ENCODE measurements at places on chromosomes 11 and 22. TPM values are rescaled to one million over a fixed set of nuclear protein-coding genes. Genes with fewer than 3 reads are reported as not detected.

SMTNL1 gene
- total RNA-seq: not detected

RNF26 gene
- 29.9 TPM for total RNA-seq

YPEL1 gene
- 1.5 TPM for total RNA-seq

TRIM49 gene
- total RNA-seq: not detected

SGSM1 gene
- 0.35 TPM for total RNA-seq

- peak within 1 kb of the TSS; percentile 19 for H3K27ac ChIP-seq
- peak; percentile 93 for DNase-seq
- H3K27me3 ChIP-seq: no peaks in the 10 kb centered on the region
- H3K36me3 ChIP-seq: no peaks in the 10 kb centered on the region
- peaks cover 27% of the 10 kb centered on the region for H3K4me1 ChIP-seq
Measured at GRCh38 chr22:19178657-19179496, at the start of gene SLC25A1. TSS of gene SLC25A1 (minus strand) at chr22:19178736. CDS start at chr22:19178673, 63 bp downstream.

DNA sequence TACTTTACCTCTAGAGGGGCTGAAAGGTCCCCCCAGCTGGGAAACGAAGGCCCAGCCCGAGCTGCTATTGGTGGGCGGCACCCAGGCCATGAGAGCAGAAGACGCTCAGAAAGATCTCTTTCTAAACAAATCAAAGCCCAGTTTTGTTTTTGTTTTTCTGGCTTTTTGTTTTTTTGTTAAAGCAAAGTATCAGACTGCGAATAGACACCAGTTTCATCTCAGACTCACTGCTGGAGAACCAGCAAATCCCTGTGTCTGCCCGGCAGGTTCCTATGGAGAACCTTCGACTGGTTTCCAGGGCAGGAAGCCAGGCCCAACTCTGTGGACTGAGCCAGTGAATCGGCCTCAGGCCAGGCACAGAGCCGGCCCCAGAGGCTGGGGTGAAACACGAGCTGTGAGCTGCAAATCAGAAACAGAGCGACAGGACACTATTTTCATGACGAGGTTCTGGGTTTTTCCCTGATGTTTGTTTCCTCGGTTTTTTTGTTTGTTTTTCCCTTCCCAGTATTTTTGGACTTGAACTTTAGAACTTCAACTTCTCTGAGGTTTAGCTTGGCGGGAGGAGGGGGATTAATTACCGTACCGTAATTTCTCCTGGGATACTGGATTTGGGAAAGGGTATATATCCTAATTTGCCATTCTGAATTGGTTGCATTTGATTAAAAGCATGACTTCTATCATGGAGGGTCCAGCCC lies 16.0 kb upstream of the B4GALNT4 start:
- H3K27me3 ChIP-seq: no peaks in the 10 kb centered on the region
- H3K27ac ChIP-seq: peak overlapping the region; percentile 34
- H3K36me3 ChIP-seq: no peaks in the 10 kb centered on the region
- no peak overlapping the region for H3K4me3 ChIP-seq

GRCh38 chr11:97201743-97202612 lies 812.2 kb downstream of the JRKL start:
- H3K4me1 ChIP-seq: no peaks in the 10 kb centered on the region
- no peaks in the 10 kb centered on the region for H3K36me3 ChIP-seq
- no peaks in the 10 kb centered on the region for H3K27me3 ChIP-seq
- no peak overlapping the region for H3K27ac ChIP-seq
- H3K4me3 ChIP-seq: no peak overlapping the region

GRCh38 chr11:66126808-66127555 lies 56.9 kb downstream of the PACS1 start:
- peak; percentile 85 for DNase-seq
- no peaks in the 10 kb centered on the region for H3K36me3 ChIP-seq
- peak overlapping the region; percentile 71 for H3K4me3 ChIP-seq
- peak overlapping the region; percentile 99 for H3K27ac ChIP-seq

DNA sequence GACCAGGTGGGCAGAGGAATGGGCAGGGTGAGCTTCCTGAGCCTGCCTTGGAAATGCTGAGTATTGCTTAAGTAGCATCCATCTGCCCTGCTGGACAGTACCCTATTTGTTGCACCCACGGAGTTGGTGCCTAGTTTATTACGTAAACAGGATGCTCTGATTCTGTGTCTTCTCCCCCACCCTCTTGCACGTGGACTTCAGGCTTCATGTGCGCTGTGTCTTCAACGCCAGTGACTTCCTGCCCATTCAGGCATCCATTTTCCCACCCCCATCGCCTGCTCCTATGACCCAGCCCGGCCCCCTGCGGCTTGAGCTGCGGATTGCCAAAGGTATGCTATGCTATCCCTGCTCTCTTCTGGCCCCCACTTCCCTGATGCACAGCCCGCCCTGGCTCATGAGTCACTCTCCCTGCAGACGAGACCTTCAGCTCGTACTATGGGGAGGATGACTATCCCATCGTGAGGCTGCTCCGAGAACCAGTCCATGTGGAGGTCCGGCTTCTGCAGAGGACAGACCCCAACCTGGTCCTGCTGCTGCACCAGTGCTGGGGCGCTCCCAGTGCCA lies 5.7 kb downstream of the ZP1 start:
- peaks cover 6% of the 10 kb centered on the region for H3K4me1 ChIP-seq
- H3K27ac ChIP-seq: no peak overlapping the region
- H3K36me3 ChIP-seq: peaks cover 5% of the 10 kb centered on the region
- H3K27me3 ChIP-seq: no peaks in the 10 kb centered on the region

DNA sequence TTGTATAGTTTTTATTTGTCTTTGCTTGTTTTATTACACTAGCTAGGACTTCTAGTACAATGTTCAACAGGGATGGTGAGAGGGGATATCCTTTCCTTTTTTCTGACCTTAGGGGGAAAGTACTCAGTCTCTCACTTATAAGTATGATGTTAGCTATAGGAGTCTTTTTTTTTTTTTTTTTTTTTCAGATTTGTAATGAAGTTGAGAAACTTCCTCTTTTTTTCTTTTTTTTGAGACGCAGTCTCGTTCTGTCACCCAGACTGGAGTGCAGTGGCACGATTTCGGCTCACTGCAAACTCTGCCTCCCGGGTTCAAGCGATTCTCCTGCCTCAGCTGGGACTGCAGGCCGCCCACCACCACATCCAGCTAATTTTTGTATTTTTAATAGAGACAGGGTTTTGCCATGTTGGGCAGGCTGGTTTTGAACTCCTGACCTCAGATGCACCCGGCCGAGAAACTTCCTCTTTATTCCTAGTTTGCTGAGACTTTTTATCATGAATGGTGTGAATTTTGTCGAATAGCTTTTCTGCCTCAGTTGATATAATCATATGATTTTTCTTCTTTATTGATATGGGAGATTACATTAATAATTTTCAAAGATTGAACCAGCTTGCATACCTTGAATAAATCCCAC lies 10.9 kb downstream of the TRIM22 start:
- H3K27ac ChIP-seq: no peak overlapping the region
- peaks cover 59% of the 10 kb centered on the region for H3K36me3 ChIP-seq
- no peaks in the 10 kb centered on the region for H3K27me3 ChIP-seq
- H3K4me3 ChIP-seq: no peak overlapping the region
- H3K4me1 ChIP-seq: peaks cover 55% of the 10 kb centered on the region

GRCh38 chr11:3178349-3178748 lies 13.2 kb upstream of the OSBPL5 start:
- peaks cover 2% of the 10 kb centered on the region for H3K27me3 ChIP-seq
- H3K4me1 ChIP-seq: no peaks in the 10 kb centered on the region
- DNase-seq: no peak
- no peak overlapping the region for H3K27ac ChIP-seq
- H3K36me3 ChIP-seq: no peaks in the 10 kb centered on the region

DNA sequence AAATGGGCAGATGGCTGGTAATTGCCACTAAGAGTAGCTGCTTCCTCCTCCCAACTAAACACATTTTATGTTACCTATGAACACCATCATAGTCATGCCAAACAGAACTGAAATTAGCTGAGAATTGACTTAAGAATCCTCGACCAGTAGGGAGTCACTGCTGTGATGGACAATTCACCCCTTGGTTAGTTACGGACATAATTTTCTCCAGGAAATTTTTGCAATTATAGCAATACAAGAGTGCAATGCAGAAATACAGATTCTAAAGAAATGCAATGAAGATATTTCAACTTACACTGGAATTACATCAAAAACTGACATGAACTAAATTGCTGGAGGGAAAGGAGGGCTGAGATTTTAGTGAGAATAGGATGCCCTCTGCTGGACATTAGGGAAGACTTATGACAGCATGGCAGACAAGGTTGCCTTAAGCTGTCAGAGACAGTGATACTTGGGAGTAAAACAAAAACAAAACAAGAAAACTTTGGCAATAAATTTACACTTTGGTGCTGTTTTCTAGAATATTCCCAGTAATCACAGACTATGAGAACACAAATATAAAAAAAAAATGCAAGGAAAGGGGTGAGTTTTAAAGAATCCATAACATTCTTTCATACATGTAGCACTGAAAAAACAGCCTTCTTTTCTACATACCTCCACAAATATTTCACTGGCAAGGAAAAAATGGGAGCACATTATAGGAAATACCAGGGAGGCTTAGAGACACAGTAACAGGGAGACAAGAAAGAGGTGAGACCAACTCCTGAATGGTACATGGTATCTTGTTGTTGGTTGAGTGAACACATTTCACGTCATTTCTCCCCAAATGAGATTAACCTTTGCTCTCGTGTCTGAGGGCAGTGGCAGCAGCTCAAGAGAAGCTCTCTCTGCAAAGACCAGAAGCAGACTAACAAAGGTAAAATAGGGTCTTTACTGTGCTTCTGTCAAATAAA lies 11.2 kb upstream of the PPP2R1B start:
- H3K27ac ChIP-seq: no peak overlapping the region
- H3K4me1 ChIP-seq: no peaks in the 10 kb centered on the region
- DNase-seq: peak; percentile 18
- H3K4me3 ChIP-seq: no peak overlapping the region
- no peaks in the 10 kb centered on the region for H3K36me3 ChIP-seq

- no peak for DNase-seq
- no peak overlapping the region for H3K27ac ChIP-seq
Measured at GRCh38 chr22:22932512-22932941, 44.9 kb downstream of the IGLL5 start.

DNA sequence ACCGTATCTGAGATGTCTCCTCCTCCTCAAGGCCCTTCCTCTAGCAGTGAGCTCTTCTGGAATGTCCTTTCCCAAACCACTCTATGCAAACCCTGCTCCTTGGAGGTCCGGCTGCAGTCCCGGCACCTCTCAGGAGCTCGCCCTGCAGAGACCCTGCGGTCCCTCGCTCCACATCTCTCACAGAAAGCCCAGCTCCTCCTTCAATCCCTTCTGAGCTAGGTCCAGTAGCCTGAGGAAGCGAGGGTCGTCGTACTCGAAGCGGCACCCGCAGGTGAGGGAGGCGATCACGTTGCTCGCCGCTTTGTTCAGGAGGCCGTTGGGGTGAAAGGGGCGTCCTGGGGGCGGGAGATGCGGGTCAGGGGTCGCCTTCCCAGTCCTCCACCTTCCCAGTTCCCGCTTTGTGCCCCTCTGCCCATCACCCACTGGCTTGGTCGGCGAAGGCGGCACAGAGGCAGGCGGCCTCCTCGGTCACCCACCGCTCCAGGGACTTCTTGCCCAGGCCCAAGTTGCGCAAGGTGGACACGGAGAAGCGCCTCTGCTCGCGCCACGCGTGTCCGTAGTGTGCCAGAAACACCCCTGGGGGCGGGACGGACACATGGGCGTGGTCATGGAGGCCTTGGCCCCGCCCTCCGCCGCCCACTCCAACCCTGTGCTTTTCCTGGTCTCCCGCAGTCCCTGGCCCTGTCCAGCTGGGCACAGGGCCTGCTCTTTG lies 21.5 kb upstream of the CYP2D6 start:
- no peak overlapping the region for H3K4me3 ChIP-seq
- H3K36me3 ChIP-seq: peaks cover 15% of the 10 kb centered on the region
- H3K4me1 ChIP-seq: no peaks in the 10 kb centered on the region
- no peak for DNase-seq
- H3K27me3 ChIP-seq: no peaks in the 10 kb centered on the region
